ENCODE measurements at places on chromosomes 11 and 22.

DNA sequence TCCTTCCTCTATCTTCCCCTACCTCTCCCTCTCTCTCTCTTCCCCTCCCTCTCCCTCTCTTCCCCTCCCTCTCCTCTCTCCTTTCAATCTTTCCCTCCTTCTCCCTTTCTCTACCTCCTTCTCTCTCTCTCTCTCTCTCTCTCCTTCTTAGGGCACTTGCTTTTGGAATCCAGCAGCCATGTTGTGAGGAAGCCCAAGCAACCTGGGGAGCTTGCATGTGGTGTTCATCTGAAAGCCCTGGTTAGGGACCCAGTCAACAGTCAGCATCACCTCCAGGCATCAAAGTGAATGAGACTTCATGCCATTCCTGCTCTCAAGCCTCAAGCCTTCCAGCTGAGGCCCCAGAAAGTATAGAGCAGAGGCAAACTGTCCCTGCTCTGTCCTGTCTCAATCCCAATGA lies 65.6 kb upstream of the SHISAL1 start:
- DNase-seq, result no peak

- DNase-seq, result no peak
Measured at GRCh38 chr22:36871669-36872081, 10.9 kb downstream of the NCF4 start.

GRCh38 chr11:117794135-117794534 lies 2.9 kb downstream of the DSCAML1 start:
- DNase-seq, result no peak

- DNase-seq, result no peak
Measured at GRCh38 chr22:20228055-20228938, 39.8 kb downstream of the RTN4R start.

All from suppressor macrophage (primary cell).